Activated CD4-positive, alpha-beta T cell treated with anti-CD3 and anti-CD28 coated beads for 24 hours (primary cell): ENCODE measurements at places on chromosomes 4 and X.

GRCh38 chr4:89214308-89214707 lies 93.3 kb downstream of the GPRIN3 start:
- DNase-seq = no peak

GRCh38 chrX:49106930-49107329 lies 16.6 kb downstream of the GPKOW start:
- DNase-seq = no peak

DNA sequence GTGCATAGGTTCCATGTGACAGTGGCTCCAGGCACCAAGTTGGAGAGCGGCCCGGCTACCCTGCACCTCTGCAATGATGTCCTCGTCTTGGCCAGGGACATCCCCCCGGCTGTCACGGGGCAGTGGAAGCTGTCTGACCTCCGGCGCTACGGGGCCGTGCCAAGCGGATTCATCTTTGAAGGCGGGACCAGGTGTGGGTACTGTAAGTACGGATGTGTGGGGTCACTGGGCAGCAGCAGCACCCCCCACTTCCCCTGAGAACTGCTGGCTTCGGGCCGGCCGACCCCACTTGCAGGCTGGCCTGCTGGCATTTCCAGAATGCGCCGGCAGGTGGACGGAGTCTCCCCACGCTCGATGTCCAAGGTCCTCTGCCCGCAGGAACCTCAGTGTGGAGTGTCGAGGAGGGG lies 13.2 kb downstream of the DOK7 start:
- DNase-seq = no peak

- no peak for DNase-seq
Measured at GRCh38 chrX:10884246-10884645, 226.9 kb upstream of the HCCS start.

DNA sequence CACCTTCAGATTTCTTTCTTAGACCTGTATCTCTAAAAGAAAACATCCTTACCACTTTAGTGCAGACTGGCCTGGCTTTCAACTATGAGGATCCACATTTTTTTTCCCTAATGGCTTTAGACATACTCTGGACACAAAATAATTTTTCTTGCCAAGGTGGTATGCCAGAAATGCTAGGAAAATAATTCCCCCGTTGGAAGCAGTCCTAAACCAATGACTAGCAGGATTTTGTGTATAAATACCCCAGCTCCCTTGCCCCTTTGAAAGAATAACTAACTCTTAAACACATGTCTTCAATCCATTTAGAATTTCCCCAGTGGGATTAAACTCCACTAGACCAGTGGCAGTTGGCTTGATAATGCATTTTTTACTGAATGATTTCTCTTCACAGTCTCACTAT lies 500.5 kb upstream of the FTHL17 start:
- no peak for DNase-seq

DNA sequence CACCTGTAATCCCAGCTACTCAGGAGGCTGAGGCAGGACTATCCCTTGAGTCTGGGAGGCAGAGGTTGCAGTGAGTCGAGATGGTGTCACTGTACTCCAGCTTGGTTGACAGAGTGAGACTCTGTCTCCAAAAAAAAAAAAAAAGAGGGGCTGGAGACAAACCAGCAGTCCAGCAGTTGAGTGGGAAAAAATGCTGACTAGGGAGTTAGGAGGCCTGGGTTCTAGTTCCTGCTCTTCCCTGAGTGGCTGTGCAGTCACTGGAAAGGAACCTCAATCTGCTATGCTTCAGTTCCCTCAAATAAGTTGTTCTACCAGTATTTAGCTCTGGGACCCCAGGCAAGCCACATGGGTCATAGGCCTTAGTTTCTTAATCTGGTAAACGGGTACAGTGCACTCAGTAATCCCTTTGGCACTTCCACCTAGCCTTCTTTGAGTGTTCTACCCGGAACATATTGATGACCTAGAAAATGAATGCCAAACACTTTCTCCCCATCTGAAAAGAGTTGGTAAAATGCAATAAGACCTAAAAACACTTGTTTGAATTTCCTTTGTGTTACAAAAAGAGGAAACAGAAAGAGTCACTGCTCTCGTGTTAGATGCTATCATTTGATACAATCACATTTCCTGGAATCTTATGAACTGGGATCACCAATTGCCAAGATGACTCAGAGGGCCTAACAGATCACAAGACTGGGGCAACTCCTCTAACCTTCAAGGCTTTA lies 99.3 kb upstream of the EGFL6 start:
- no peak for DNase-seq

GRCh38 chr4:185093603-185094002 lies 49.5 kb upstream of the SLC25A4 start:
- DNase-seq = no peak
